ENCODE measurements at places on chromosomes 7 and 10.

DNA sequence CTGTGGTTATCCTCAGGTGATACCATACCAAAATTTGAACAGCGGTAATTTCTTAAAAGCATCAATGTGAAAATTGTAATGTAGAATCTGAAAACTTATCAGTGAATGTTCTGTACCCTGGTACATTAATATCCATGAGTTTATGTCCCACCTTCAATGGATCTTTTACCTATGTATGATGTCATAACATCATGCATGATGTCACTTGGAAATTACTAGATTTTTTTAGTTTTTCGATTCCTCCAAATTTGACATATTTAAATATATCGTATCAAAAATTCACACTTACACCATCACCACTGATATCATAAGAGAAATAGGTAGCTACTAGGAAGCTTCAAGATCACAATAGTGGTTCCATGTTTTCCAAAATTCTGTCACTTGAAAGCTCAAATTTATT lies 95.0 kb upstream of the AKR1E2 start:
- H3K4me1 ChIP-seq = no peaks in the 10 kb centered on the region
- H3K27ac ChIP-seq = no peak overlapping the region
- H3K36me3 ChIP-seq = no peaks in the 10 kb centered on the region

DNA sequence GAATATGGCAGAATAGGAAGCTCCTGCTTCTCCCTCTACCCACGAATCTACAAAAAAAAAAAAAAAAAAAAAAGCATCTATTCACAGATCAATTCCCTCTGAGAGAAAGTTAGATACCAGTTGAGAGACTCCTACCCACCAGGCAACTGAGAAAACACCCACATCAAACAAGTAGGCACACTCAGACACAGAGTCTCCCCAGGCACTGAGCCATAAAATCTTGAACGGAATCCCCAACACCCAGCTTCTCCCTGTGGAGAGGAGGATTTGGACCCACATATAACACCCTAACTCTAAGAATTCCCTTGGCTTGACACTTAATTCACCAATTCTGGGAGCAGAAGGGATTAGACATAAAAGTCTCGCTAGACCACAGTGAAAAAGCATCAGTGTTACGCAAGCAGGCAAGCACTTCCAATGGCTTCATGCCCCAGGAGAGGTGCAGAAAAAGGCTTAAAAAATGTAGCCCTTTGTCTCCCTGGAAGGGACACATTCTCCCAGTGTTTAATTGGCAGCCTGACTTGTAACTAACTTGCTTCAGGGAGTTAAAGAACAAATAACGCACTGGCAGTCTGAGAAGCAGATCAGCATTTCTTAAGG lies 192.2 kb downstream of the ELAPOR2 start:
- no peaks in the 10 kb centered on the region for H3K4me1 ChIP-seq
- H3K27ac ChIP-seq = no peak overlapping the region
- no peak overlapping the region for H3K4me3 ChIP-seq
- no peaks in the 10 kb centered on the region for H3K36me3 ChIP-seq

DNA sequence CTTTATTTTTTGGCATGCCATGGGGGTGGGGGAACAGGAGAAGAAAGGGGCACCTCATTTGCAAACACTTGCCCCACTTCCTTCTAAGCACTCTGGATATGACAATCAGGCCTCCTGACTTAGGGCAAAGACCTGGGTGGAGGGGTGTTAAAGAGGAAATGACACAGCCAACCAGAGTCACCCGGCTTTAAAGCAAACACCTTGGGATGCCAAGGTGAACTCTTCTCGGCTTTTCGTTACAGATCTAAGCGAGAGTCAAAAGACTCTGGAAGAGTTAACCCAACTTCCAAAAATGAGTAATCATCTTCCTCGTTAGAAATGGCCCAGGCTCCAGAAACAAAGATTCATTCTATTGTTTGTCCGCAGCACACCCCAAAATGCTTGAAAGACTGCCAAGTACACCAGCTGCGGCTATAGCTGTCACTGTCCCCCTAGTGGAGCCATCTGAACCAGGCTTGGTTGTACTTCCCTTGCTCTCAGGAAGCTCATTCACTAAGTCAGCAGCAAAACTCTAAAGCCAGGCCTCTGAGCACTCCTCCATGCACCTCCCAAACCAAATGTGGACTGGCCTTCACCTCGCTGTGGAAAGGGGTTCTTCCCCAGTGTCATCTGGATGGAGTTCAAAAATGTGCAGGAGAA lies 24.8 kb downstream of the FAM53B start:
- peak; percentile 63 for DNase-seq
- H3K4me1 ChIP-seq = peaks cover 13% of the 10 kb centered on the region
- H3K36me3 ChIP-seq = no peaks in the 10 kb centered on the region
- H3K4me3 ChIP-seq = no peak overlapping the region

GRCh38 chr7:35430547-35431153 lies 176.8 kb upstream of the TBX20 start:
- no peak overlapping the region for H3K4me3 ChIP-seq
- peak; percentile 72 for DNase-seq
- no peak overlapping the region for H3K27ac ChIP-seq
- peaks cover 2% of the 10 kb centered on the region for H3K4me1 ChIP-seq
- no peaks in the 10 kb centered on the region for H3K27me3 ChIP-seq
- H3K36me3 ChIP-seq = no peaks in the 10 kb centered on the region

DNA sequence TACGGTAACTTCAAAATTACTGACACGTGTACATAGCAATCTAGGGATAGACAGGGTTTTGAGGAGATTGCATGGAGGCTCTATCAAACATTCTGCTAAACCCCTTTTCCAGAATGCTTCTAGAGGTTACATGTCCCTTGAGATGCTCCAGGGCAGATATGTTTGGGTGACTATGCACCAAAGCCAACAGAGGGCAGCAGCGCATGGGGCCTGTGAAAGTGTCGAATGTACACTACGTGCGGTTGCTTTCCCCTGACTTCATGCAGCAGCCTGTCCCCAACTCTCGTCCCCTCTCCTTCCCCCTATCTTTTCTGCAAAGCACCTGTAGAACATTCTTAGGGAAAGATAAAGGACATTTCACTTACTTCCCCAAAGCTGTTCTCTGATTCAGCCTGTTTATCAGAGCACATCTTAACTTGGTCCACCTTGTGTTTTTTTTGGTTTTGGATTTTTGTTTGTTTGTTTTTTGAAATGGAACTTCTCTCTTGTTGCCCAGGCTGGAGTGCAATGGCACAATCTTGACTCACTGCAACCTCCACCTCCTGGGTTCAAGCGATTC lies 90.2 kb downstream of the UBE3C start:
- peaks cover 3% of the 10 kb centered on the region for H3K36me3 ChIP-seq
- no peak overlapping the region for H3K4me3 ChIP-seq
- peak; percentile 58 for DNase-seq
- H3K27me3 ChIP-seq = no peaks in the 10 kb centered on the region

DNA sequence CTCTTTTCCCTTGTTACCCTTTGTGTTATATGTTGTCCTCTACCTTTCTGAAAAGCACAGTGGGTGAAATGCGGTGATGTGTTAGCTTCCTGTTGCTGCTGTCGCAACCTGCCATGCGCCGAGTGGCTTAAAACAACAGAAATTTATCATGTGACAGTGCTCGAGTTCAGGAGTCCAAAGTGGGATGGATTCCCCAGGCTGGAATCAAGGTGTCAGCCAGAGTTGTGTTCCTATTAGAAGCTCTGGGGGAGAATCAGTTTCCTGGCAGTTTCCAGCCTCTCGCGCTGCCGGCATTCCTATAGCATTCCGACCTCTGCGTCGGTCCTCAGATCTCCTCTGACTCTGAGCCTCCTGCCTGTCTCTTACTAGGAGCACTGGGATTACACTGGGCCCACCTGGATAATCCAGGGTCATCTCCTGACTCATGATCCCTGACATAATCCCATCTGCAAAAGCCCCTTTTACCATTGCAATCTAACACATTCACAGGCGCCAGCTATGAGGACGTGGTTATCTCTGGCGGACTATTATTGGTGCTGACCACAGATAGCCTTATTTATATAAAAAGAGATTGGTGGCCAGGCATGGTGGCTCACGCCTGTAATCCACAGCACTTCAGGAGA lies 207.5 kb downstream of the CUX1 start:
- H3K4me1 ChIP-seq = no peaks in the 10 kb centered on the region
- H3K27me3 ChIP-seq = no peaks in the 10 kb centered on the region
- H3K4me3 ChIP-seq = no peak overlapping the region
- H3K36me3 ChIP-seq = no peaks in the 10 kb centered on the region

DNA sequence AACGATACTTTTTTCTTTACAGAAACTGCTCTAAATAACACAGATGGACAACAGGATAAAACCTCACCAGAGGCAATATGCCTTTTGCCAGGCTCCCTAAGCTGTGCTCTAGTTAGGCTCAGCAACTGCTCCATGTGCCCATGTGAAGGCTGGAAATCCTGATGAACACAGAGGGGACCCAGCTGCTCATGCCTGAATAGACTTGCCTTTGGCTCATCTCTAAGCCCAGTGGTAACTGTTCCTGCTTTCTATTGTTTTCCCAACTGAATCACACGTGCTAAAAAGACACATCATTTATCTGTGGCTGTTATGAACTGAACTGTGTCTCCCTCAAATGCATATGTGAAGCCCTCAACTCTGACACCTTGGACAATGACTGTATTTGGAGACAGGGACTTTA lies 110.4 kb downstream of the RNF216 start:
- H3K4me3 ChIP-seq = no peak overlapping the region
- no peak for DNase-seq
- H3K27me3 ChIP-seq = no peaks in the 10 kb centered on the region
- H3K4me1 ChIP-seq = peaks cover 5% of the 10 kb centered on the region

GRCh38 chr10:71863203-71863602 lies 12.2 kb upstream of the PSAP start:
- no peaks in the 10 kb centered on the region for H3K4me1 ChIP-seq
- no peak overlapping the region for H3K4me3 ChIP-seq
- H3K36me3 ChIP-seq = no peaks in the 10 kb centered on the region
- no peaks in the 10 kb centered on the region for H3K27me3 ChIP-seq
- no peak for DNase-seq

DNA sequence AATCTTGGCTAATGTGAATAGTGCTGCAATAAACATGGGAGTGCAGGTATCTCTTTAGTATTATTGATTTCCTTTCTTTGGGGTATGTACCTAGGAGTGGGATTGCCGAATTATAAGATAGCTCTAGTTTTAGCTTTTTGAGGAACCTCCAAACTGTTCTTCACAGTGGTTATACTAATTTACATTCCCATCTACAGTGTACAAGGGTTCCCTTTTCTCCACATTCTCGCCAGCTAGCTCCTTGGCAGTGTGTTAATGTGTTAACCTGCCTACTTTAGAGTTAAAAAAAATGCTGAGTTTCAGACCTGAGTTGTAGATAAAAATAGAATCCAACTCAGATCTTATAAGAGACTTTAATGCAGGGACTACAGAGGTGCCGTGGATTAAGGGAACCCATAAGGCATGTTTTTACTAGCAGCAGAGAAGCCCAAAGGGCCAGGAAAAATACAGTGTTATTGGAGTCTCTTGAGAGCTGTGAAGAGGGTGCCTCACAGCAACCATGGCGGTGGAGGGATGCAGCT lies 35.4 kb downstream of the CDK13 start:
- no peak overlapping the region for H3K4me3 ChIP-seq
- no peak for DNase-seq
- H3K4me1 ChIP-seq = peaks cover 5% of the 10 kb centered on the region
- H3K27me3 ChIP-seq = no peaks in the 10 kb centered on the region
- no peaks in the 10 kb centered on the region for H3K36me3 ChIP-seq

GRCh38 chr10:107098326-107098725 lies 66.2 kb downstream of the SORCS1 start:
- no peaks in the 10 kb centered on the region for H3K27me3 ChIP-seq
- no peak for DNase-seq
- no peak overlapping the region for H3K4me3 ChIP-seq
- no peaks in the 10 kb centered on the region for H3K4me1 ChIP-seq
- no peak overlapping the region for H3K27ac ChIP-seq

GRCh38 chr10:93063977-93064660 lies 3.5 kb downstream of the CYP26C1 start:
- H3K4me1 ChIP-seq = no peaks in the 10 kb centered on the region
- no peaks in the 10 kb centered on the region for H3K36me3 ChIP-seq
- peaks cover 89% of the 10 kb centered on the region for H3K27me3 ChIP-seq

DNA sequence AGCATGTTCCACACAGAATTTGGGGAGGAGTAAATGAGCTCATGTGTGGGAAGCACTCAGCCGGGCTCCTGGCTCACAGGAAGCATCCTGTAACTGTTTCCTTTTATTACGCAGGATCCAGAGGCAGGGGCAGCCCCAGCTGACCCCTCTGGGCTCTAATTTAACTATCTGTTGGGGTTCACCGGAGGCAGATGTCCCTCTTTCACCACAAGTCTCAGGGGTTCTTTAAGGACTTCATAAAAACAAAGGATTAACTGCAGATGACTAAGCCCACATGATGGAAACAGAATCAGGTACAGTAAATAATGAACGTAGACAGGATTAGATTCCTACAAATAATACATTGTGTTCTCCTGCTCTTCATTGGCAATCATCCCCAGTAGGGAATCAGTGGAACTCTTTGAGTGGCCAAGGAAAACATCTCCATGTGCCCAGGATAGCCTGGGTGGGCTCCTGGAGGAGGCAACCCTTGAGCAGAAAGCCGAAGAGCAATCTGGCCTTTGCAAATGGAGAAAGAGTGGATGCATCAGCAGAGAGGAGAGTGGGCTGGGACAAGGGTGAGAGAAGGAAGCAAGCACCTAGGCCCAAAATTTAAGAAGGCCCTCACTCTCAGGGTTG lies 24.6 kb downstream of the TBXAS1 start:
- H3K4me1 ChIP-seq = peaks cover 6% of the 10 kb centered on the region
- no peak overlapping the region for H3K4me3 ChIP-seq
- H3K36me3 ChIP-seq = no peaks in the 10 kb centered on the region
- no peak for DNase-seq
- H3K27me3 ChIP-seq = no peaks in the 10 kb centered on the region

DNA sequence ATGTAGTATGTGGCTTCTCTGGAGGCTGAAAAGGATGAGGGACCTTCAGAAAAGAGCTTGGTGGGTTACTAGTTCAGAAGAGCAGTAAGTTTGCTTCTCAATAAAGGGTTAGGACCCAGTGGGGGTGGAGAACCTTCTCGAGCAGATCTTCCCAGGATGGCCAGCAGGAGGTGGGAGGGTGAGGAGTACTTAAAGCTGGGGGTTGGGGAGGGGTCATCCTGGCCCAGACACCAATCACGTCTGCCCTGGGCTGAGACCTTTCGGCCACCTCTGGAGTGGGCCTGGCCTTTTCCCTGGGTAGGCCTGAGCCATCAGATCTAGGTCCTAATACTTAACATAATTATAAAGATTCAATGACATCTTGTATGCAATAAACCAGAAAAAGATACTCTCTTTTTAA lies 149.0 kb upstream of the TCF7L2 start:
- DNase-seq = peak; percentile 63
- no peaks in the 10 kb centered on the region for H3K27me3 ChIP-seq
- H3K36me3 ChIP-seq = no peaks in the 10 kb centered on the region
- no peaks in the 10 kb centered on the region for H3K4me1 ChIP-seq
- no peak overlapping the region for H3K4me3 ChIP-seq
- no peak overlapping the region for H3K27ac ChIP-seq

- no peaks in the 10 kb centered on the region for H3K27me3 ChIP-seq
- no peaks in the 10 kb centered on the region for H3K4me1 ChIP-seq
- no peak overlapping the region for H3K4me3 ChIP-seq
- no peak overlapping the region for H3K27ac ChIP-seq
- no peak for DNase-seq
Measured at GRCh38 chr10:8130973-8131911, 76.8 kb downstream of the GATA3 start.

Measured in mesendoderm (in vitro differentiated cells).